ENCODE measurements at places on chromosomes 11 and 22.

GRCh38 chr22:39277142-39277607 lies 32.4 kb upstream of the PDGFB start:
- no peak for DNase-seq

DNA sequence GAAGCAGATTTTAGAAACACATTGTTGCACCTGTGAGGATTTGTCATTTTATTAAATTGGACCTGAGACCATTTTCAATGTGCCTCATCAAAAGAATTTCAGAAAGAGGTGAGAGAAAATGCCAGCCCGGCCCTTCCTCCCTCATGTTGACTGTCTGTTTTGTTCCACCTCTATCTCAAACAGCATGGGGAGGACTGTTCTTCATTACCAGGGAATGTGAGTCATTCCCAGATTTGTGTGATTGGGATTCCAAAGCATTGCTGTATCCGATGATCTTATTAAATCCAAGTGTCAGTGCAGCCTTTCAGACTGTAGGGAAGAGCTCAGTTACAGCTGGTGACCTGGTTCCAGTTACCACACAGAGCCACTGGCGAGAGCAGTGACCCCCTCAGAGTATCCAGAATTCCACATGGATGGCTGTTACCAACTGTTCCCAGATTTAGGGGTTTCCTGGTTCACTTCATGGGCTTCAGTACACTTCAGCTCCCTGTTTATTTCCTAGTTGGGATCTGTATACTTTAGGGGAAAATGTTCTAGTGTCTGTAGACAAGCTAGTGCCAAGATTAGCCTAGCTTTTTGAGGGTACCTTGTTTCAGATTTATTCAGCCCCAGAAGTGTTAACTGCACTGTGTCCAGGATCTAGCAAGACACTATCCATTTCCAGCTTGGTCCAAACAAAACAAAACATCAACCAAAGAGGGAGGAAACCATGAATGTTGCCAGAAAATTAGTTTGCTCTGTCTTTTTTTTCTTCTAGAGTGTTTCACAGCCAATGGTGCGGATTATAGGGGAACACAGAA lies 20.9 kb downstream of the KREMEN1 start:
- DNase-seq: no peak

GRCh38 chr11:473962-474785 lies 24.1 kb downstream of the PTDSS2 start:
- no peak for DNase-seq

- DNase-seq: no peak
These were observed 39.9 kb downstream of the OR2AT4 start for GRCh38 chr11:75056814-75057213.

GRCh38 chr11:62433904-62434276 lies 15.1 kb downstream of the SCGB1A1 start:
- no peak for DNase-seq

GRCh38 chr11:64207256-64208085 lies 950 bp downstream of the FERMT3 start:
- peak; percentile 93 for DNase-seq

GRCh38 chr22:27628891-27629631 lies 172.5 kb downstream of the MN1 start:
- DNase-seq: no peak

- DNase-seq: no peak
These were observed 731.0 kb upstream of the CNTN5 start for GRCh38 chr11:98289617-98290263.

DNA sequence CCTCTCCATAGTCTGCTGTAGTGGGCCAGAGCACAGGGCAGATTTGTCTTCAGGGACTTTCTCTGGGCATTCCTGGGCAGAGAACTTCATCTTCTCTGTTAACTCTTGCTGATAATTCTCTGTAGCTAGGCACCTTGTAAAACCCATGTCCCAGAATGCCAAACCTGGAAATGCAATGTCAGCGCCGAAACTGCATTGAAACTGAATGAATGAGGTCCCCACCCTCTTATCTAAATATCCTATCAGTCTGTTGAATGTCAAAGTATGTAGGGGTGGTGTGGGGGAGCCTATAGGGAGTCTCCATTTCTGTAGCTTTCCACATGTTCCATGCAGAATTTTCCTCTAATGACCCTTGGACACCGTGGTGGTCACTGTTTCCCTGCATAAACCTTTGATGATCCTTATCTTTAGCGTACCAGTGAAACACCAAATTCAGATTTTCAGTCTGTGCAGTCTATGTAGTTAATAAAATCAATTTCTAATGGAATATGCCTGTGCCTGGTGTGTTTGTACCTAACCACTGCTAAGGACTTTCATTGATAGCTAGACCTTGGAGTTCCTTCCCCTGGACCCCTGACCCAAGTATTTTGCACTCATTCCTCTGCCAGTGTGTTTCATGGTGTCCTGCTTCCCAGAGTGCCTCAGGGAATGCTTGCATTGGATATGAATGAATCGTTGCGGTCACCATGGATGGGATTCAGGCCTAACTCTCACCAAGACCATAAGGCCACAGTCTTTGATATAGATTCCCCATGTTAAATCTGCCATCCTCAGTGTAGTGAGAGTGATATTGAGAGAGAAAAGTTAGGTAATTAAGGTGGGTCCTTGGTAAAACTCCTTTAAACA lies 2.5 kb upstream of the CABIN1 start:
- DNase-seq: peak; percentile 3

- no peak for DNase-seq
These were observed 4.0 kb downstream of the AP5B1 start for GRCh38 chr11:65776710-65777141.

GRCh38 chr11:119928047-119928446 lies 199.0 kb upstream of the NECTIN1 start:
- DNase-seq: no peak

DNA sequence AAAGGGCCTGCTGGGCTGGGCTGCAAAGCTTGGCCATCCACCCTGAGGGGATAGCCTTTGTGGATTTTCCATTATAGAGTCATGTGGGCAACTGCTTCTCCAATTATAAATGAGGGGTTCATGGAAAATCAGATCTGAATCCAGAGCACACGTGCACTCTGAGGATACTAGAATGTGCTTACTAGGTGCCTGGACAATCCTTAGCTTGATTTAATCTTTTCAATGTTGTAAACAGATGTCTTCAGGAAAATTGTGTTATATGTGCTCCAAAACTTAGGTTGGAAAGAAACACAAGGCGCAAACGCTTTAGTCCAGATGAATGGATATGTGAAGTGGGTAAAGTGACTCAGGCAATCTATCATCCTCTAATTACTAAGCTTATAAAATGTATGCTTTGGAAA lies 92.0 kb downstream of the SLC17A6 start:
- no peak for DNase-seq

DNA sequence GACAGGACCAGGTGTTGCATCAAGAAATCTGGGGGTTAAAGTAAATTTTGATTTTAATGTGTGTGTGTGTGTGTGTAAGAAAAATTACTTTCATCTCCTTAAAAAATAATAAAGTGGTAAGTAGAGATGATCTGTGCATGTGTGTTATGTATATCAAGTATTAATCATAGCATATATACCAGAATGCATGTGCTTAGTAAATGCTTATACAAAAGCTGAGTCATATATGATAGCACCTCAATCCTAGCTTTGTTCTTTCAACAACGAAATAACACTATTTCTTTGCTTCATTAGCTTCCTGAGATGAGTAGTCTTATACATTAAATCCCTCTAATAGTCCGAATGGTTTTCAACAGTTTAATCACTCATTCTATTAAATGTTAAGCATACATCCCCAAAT lies 899.6 kb upstream of the ANO3 start:
- DNase-seq: no peak

GRCh38 chr22:49307870-49308269 lies 519.8 kb downstream of the BRD1 start:
- DNase-seq: no peak

- no peak for DNase-seq
These were observed 86.4 kb downstream of the DLG2 start for GRCh38 chr11:85540635-85541205.

Measured in GM20000 (cell line).